Brain (organoid and tissue), 16 donors: ENCODE measurements at places on chromosomes 12 and 14.
A peak's percentile ranks its signal among the peaks of the same experiment; 100 is the strongest.

- peak; percentile 66 for DNase-seq
Measured at GRCh38 chr14:57189070-57189469, 79.6 kb downstream of the EXOC5 start.

- no peak for DNase-seq
Measured at GRCh38 chr14:32205554-32205953, 2.5 kb upstream of the RNU6-8 start.

GRCh38 chr12:89251342-89252271, 100.7 kb downstream of the DUSP6 start:
- DNase-seq = peak; percentile 69

- DNase-seq = no peak
Measured at GRCh38 chr14:91171291-91171690, 57.4 kb downstream of the DGLUCY start.

DNA sequence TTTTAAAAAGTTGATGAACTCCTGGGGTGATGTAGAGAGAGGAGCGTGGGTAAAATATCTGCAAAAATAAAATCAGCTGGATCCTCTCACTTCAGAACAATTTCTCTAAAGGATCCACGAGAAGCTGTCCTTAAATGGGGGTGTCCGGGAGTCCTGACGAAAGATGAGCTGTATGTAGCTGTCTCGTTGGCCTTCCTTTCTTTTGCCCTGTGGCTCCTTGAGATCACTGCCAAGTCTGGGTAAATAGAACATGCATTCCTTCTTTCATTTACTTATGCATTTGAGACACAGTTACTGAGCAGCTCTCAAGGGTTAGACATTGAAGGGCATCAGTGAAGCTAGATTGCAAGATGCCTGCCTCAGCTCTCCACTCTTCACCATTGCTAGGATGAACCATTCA, 35.2 kb upstream of the TXNRD1 start:
- no peak for DNase-seq

DNA sequence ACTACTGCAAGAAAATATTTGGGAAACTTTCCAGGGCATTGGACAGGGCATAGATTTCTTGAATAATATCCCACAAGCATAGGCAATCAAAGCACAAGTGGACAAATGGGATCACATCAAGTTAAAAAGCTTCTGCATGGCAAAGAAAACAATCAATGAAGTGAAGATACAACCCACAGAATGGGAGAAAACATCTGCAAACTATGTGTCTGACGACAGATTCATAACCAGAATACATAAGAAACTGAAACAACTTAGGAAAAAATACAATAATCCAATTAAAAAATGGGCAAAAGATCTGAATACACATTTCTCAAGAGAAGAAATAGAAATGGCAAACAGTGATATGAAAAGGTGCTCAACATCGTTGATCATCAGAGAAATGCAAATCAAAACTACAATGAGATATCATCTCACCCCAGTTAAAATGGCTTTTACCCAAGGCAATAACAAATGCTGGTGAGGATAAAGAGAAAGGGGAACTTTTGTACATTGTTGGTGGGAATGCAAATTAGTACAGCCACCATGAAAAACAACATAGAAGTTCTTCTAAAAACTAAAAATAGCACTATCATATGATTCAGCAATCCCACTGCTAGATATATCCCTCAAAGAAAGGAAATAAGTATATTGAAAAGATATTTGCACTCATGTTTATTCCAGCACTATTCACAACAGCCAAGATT, 33.8 kb upstream of the ATP2B1 start:
- no peak for DNase-seq

GRCh38 chr12:39628836-39629235, 9.2 kb upstream of the ABCD2 start:
- DNase-seq = no peak

DNA sequence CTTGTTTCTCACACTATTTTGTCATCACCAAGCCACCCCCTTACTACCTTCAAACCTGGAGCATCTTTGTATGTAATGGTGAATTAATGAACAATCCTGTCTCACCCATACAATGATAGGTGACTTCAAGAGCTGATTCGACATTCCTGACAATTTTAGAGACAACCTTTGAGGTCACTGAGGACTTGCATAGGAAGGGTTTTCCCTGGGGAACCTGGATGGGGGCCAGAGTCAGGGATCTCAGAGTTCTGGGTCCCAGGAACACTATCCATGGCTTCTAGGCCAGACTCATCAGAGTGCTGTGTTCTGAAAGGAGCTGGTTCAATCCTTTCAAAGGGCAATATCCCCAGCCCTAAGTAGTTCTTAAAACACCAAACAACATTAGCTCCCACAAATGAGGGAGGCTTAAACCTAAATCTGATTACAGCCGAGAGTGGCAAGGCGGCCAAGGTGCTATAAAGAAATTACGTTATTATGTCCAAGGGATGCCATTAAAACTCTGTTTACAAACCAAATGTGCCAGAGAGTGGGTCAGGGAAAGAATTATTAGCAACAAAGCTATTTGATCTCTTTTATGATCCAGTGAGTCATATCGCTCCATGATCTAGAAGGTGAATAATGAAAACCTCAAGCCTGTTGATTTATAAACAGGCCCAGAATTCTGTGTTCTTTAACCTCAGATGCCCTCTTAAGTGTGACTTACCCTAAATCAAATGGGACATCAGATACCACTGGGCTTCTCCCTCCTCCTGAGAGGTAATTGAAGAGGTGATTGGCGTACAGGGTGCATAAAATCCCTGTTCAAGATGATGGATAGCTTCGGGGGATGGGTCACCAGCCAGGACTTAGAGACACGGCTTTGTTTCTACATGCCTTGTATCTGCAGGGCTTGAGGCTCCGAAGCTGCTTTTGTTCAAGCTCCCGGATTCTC, 230.2 kb upstream of the TBX3 start:
- DNase-seq = no peak

DNA sequence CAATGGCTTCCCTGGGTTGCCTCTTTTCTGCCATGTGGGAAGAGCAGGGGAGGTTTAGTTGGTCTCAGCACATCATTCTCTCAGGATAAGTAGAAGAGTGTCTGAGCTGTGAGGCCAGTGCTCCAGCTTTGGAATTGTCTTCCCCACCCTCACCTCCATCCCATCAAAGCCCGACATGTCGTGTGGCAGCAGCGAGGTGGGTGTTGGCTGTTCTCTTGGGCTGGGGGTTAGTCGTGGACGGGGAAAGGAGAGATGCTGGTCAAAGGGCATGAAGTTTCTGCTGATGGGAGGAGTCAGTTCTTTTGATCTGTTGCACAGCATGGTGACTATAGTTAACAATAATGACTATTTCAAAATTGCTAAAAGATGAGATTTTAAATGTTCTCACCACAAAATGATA, 404.2 kb downstream of the TMEM121 start:
- no peak for DNase-seq

GRCh38 chr12:75528272-75528671, 16.9 kb upstream of the KRR1 start:
- DNase-seq = peak; percentile 58

DNA sequence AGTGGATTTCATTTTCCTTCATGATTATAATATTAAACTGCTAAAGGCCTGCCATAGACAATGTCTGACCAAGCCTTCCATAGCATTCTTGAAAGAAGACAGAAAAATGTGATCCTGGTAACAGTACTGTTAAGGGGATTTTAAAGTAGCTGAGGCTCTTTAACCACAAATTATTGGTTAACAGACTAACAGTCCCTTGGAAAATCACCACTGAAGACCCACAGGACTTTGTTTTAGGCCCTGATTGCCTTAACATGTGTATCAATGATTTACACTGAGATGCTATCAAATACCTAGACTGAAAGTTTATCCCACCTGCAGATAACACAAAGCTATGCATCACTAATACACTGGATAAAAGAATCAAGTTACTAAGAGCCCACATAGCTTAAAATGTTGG, 6.0 kb downstream of the KRT79 start:
- DNase-seq = no peak

GRCh38 chr12:46266382-46266791, 2.5 kb downstream of the SLC38A1 start:
- peak; percentile 59 for DNase-seq

GRCh38 chr14:61434311-61434710, 112.9 kb downstream of the PRKCH start:
- DNase-seq = no peak

DNA sequence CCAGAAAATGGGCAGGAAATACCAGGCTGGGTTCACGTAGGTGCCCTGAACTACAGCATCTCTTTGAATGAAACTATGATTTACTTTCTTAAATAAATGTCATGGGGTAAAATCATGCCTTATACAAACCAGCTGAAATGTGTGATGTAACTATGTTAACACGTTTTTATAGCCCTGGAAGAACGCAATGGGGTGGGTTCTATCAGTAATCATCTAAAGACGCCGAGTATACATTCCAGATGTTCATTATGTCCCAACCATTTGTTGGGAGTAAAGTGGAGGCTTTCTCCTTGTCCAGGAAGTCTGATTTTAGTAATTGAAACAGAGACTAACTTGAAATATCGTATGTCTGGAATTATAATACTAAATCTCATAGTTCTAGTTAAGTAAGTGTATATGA, 16.2 kb upstream of the IGF1 start:
- DNase-seq = no peak

- DNase-seq = no peak
Measured at GRCh38 chr12:133221241-133221640, 14.4 kb downstream of the ANHX start.
